Neuronal stem cell (in vitro differentiated cells): ENCODE measurements at places on chromosomes 7 and 10.

GRCh38 chr7:55470261-55470660 is 102.0 kb downstream of the VOPP1 start:
- DNase-seq = no peak

DNA sequence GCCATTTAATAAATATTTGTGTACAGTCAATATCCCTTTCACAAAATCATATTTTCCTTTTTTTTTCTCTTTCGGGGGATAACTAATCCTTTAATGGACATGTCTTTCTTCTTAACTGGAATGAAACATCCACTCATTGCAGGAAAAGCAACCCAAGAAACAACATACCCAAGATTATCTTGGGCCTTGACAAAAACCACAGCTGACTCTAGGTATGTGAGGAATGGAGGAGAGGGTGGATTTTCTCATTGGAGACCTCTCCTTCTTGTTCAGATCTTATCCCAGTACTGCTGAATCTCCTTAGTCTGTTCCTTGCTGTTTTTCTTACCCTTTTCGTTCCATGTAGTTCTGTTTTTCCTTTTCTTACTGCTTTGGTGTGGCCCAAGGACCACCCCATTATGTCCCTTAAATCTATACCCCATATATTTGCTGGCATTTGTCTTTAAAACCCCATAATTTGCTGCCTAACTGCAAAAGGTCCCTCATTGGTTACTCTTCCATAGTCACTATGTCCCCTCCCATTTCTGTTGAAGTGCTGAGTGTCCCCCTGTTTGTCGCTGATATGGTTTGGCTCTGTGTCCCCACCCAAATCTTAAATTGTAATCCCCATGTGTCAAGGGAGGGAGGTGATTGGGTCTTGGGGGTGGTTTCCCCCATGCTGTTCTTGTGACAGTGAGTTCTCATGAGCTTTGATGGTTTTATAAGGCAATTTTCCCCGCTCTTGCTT is 6.8 kb upstream of the CDK6 start:
- no peak for DNase-seq

GRCh38 chr7:26305869-26306665 is 14.4 kb downstream of the SNX10 start:
- no peak for DNase-seq

- peak; percentile 27 for DNase-seq
Observed at GRCh38 chr7:103851357-103851756, 138.1 kb downstream of the RELN start.

GRCh38 chr10:124537166-124537725 is 75.6 kb downstream of the LHPP start:
- no peak for DNase-seq

GRCh38 chr7:150405584-150406311 is 26.6 kb downstream of the ZNF775 start:
- DNase-seq = no peak

DNA sequence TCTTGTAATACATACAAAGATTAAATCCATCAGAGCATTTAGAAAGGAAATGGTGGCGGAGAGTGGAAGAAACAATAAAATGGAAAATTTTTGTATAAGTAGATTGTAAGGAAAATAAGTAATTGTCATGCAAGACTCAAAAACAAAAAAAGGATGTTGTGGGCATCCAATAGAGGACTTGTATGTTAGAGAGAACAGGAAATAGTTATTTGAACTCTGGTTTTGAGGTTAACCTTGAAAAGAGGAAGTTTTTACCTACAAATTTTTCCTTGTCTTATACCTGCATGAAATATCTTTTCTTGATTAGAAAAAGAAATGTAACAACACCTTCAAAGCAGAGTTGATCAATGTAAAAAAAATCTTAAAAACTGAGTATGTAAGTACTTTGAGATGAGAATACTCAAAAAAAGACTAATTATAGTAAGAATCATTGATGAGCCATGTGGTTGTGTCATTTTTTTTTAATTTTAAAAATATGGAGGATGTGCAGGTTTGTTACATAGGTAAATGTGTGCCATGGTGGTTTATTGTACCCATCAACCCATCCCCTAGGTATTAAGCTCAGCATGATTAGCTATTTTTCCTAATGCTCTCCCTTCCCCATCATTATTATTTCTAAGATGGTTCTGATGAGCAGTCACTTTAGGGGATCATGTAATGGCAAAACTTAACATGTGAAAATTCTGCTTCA is 11.9 kb downstream of the TMEM106B start:
- no peak for DNase-seq

GRCh38 chr10:52121688-52122087 is 192.4 kb upstream of the DKK1 start:
- DNase-seq = no peak

GRCh38 chr7:118478931-118479330 is 254.4 kb downstream of the ANKRD7 start:
- DNase-seq = no peak

- DNase-seq = no peak
Observed at GRCh38 chr7:142671506-142671905, 77.8 kb upstream of the PRSS1 start.

GRCh38 chr7:43799605-43800004 is 41.1 kb downstream of the BLVRA start:
- no peak for DNase-seq

DNA sequence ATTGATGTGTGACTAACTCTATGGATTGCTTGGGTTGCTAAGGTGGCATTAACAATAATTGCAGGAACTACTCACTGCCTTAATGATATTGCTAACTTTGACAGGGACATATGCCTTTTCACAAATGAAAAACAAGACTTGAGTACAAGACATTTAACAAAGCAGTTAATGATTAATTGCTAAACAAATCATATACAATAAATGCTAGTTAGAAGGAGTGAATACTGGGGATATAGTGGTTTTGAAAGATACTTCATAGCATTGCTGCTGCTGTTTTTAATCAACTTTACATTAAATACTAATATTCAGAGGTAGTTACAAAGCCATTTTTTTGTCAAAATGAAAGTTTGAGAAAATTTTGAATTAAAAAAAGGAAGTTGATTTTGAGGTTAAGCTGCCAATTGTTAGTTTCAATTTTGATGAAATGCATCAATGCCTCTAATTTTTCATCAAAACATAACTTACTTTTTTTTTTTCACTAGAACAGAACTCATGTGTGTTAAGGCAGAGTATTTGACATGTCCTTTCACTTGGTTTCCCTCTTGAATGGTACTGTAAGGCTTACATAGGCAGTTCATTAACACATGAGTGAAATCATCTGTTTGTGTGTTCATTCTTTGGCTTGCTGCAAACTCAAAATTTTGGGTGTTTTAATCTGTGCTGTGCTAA is 106.2 kb upstream of the SEMA3D start:
- no peak for DNase-seq

DNA sequence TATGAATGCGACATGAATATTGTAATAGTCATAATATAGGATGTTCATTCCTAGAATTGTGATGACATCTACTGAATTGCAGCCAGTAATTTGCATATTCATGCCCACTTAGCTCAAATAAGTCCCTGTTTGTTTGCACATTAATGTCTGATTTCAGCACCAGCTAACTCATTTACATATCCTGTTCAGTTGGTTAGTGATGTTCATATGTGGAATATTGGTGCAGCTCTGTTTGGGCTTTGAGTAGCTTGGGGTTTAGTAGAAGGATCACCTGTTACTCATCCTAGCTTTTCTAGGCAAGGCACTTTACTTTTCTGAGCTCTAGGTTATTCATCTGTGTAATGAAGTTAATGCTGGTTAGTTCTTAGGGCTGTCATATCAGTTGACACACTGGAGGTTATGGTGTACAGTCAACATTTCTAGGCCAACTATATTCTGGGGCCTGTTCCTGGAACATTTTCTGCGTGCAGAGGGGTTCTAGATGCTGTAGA is 238.4 kb downstream of the EXOC4 start:
- DNase-seq = no peak

DNA sequence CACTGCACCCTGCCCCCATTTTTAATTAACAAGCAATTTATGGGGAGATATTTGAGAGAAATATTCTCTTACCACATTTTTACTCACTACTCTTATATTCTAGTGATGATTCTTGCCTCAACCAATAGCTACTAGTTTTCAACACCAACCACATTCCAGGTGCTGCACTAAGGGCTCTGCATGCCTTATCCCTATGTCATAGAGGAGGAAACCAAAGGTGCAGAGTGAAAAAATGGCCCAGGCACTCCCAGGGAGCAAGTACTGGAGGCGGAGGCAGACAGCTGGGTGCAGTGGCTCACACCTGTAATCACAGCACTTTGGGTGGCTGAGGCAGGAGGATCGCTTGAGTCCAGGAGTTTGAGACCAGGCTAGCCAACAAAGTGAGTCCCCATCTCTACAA is 35.5 kb upstream of the TPST1 start:
- DNase-seq = no peak

DNA sequence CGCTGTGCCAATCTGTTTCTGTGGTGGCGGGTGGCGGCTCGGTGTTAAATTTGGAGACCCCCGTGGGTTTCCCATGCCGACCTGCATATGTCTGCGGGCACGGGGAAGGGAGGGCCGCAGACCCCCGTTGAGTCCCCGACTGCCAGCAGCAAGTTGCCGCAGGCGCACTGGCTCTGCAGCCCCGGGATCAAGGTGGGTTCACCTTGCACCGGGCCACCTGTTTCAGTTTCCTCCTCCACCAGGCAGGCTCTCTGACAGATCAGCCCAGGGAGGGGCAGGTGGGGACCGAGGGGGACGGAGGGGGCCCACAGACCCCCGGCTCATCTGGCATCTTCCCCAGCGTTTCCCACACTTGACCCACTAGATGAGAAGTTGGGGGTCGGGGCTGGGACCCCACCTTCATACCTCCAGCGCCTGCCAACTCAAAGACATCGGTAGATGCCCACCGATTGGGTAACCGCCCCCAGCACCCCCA is 95.9 kb downstream of the CUX1 start:
- DNase-seq = no peak

- no peak for DNase-seq
Observed at GRCh38 chr10:114754445-114755320, 66.9 kb upstream of the FHIP2A start.

GRCh38 chr10:86391986-86392722 is 25.6 kb upstream of the GRID1 start:
- DNase-seq = no peak

DNA sequence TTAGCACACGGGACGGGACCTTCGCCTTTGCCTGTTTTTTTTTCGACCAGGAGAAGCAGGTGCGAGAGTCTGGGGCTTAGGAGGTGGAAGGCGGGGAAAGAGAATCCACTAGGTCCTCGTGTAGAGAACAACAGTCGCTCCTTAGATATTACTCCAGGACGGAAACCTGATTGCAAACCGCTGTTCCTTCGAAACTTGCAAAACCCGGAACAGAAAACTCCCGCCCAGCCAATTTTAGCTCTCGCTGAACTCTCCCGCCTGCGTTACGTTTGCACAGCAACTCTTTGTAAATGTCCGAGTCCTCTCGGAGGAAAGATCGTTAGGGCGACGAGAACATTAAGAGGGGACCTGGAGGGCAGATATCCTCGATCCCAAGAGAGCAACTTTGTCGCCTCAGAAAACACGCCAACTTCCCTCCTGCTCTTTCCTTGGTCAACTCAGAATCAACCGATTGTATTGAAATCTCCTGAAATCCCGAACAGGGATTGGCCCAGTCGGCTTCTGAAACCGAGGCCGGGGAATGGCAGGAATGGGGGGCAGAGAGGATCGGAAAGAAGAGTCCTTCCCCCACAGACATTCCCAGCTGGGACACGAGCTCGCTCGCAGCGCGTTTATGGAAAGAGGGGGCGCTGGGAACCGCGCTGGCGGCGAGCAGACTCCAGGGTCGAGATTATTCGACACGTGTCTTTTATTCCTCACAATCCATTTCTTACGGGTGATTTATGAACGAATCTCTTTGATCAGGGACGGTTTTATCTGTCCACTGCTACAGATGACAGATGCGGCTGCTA is 9.9 kb downstream of the TWIST1 start:
- peak; percentile 51 for DNase-seq

DNA sequence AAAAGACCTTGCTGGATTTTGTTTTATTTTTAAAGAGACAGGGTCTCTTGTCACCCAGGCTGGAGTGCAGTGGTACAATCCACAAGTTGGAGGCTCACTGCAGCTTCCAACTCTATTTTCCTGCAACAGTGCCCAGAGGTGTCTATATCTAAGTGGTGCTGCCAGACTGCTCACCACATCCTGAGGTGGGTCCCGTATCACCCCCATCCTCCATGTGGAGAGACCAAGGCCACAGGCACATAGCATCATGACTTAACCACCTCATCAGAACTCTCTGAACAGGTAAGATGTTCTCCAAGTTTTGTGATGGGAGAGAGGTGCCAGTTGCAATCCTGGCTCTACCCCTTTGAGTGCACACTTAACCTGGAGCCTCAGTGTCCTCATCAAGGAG is 98.2 kb downstream of the RNF216 start:
- DNase-seq = no peak

- DNase-seq = peak; percentile 49
Observed at GRCh38 chr7:93921607-93922566, at the start of gene GNG11. TSS of gene GNG11 (plus strand) at chr7:93921735. CDS start at chr7:93922138, 403 bp downstream.

DNA sequence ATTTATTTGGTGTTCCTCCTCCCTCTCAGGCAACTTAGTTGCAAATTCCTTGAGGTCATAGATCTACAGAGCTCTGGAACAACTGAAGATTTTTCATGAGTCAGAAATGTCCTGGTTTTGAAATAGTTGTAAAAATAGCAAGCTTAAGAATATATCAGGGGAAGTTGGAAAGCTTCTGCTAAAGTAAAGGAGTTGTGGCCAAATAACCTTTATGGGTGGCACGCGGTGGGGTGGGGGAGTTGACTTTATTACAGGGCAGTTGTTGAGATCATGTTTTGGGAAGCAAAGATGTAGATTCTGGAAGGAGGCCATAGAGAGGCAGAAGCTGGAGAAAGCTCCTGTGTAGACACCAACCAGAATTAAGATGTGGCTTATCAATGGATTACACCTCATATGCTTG is 326.0 kb upstream of the MTPN start:
- no peak for DNase-seq

DNA sequence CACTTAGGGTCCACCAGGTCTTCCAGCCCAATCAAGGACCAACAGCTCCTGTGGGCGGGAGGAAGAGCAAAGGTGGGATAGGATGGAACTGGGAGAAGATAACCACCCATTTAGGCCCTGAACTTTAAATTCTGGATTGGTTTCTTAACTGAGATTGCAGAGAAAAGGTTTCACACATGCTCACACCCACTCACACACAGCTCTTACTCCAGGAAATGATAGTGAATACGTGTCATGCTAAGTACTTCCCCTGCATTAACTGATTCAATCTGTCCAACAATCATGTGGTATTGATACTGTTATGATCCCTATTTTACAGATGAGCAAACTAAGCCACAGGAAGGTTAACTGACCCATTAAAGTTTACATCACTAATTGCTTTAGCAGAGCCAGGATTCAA is 4.6 kb upstream of the CYP3A4 start:
- DNase-seq = no peak

DNA sequence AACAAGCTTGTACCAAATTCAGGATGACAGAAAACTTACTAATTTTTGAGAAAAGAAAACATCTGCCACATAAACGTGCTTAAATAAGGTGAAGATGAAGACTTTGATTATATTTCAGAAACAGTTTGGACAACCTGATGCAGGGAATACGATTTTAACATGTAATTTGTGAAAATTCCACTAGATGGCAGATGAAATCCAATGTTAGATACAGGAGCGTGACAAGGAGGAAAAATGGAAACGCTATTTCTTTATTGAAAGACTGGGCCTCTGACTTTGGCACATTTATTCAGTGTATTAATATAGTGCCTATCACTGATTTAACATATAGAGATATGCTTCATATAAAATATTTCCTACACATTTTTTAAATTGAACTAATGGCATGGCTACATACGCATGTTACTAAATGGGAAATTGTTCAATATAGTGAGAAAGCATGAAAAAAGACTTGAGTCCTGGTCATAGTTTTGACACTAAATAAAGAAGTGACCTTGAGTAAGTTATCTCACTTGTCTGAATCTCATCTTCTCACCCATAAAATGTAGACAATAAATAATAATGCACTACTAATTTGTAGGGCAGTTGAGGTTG is 60.7 kb downstream of the CD36 start:
- peak; percentile 51 for DNase-seq
